Substantia nigra (tissue), 51 donors: ENCODE measurements at places on chromosomes 4 and X.

- DNase-seq: no peak
Observed at GRCh38 chr4:102143433-102143832, 201.8 kb downstream of the SLC39A8 start.

- DNase-seq: no peak
Observed at GRCh38 chr4:123345137-123345934, 51.3 kb upstream of the SPRY1 start.

GRCh38 chrX:113935518-113935917 is 648.4 kb upstream of the HTR2C start:
- DNase-seq: no peak

- DNase-seq: no peak
Observed at GRCh38 chr4:122508083-122508482, 51.6 kb upstream of the IL2 start.

DNA sequence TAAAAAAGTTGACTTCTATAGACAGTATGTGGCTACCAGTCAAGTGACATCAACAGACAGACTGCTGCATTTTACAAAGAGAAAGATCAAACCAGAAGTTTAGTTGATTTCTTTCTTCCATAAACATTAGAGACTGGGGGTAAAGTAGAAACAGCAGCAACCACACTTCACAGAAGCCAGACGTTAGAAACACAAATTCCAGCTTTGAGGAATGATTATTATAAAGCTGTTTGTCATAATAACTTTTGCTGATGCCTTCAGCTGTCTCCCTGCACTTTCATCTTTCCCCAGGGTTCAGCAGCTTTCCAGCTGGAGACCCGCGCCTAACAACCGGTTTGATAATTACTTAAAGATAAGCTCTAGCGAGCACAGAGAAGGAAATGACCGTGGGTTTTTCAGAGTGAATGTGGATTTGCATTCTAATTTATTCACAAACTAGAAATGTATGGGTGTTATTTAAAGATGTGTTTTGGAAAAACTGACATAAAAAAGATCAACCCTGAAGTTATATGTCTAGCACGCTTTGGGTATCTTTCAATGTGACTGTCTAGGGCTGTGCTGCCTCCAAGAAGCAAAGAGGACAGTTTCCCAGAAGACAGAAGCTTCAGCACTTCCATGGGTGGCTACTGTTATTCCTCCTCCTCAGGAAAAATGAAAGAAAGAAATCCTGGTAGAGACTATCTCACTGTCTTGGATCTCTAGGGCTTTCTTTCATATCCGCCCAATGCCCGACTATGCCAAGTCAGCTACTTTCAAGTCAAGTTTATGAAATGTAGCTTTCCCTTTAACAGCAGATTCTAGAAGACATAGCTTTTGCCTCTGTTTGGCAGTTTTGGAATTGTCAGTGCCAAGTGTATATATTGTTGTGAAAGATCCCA is 15.0 kb upstream of the ENAM start:
- no peak for DNase-seq

DNA sequence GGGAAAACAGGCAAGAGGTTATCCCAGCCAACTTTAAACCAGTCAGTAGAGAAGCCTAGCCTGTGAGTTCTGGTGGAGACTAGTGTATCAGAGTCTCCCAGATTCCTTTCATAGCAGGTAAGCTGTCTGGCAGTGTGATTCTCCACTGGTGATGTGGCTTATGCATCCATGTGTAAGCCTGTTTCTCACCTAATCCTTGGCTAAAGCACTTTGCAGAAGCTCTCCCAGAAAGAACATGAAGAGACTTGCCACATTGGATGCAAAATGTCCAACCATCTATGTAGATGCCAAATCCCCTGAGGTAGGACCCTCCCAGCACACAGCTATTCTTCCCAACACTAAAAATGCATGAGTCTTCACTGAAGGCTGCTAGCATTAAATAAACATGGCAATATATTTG is 111.7 kb downstream of the CHRNA9 start:
- no peak for DNase-seq

GRCh38 chr4:73815145-73815544 is 21.3 kb upstream of the CXCL6 start:
- no peak for DNase-seq

- no peak for DNase-seq
Observed at GRCh38 chrX:39534949-39535348, 562.8 kb downstream of the BCOR start.

DNA sequence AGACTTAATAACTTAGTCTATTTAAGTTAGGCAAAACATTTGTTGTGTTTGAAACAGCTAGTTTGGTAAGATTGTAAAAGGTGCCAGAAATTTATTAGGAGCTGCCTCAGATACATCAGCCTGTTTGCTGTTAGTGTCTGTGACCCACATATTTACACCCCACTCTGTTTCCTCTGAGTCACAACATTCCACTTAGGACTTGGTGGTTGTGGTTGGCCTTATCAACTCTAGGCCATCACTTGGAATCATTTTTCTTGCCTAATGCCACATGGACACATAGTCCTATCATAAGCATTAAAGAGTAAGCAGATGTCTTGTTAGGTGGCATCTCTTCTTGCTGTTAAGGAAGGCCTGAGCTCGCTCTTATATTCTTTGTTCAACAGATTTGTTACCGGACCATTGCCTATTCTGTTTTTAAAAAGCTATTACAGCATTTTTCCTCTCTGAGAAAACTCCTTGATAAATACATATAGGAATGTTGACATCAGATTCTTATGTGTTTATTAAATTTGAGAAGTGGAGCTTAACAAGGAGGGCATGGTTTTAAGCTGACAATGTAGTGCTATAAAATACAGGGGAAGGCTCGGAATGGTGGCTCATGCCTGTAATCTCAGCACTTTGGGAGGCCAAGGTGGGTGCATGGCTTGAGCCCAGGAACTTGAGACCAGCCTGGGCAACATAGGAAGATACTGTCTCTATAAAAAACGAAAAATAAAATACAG is 51.2 kb upstream of the PGRMC2 start:
- no peak for DNase-seq

- DNase-seq: no peak
Observed at GRCh38 chr4:157838366-157838765, 334.5 kb downstream of the GASK1B start.

GRCh38 chrX:132171478-132171877 is 43.7 kb upstream of the FRMD7 start:
- no peak for DNase-seq

- no peak for DNase-seq
Observed at GRCh38 chr4:105453550-105454205, 20.2 kb downstream of the PPA2 start.

DNA sequence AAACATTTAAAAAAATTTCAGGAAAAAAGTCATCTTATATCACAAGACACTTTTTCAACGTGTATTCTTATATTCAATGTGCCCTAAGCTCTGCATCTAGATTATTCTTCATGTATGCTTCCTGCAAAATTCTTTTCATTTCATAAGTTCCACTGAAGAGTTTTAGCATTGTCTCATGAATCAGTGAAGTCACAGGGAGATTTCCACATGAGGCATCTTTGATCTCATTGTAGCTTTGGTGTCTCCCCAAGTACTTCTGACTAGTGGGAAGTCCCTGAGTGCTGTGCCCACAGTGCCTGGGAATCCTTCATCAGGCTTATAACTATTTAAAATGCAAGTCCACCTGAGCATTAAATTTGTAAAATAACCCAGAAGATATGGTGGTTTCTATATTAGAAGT is 123.8 kb downstream of the MAD2L1 start:
- no peak for DNase-seq

DNA sequence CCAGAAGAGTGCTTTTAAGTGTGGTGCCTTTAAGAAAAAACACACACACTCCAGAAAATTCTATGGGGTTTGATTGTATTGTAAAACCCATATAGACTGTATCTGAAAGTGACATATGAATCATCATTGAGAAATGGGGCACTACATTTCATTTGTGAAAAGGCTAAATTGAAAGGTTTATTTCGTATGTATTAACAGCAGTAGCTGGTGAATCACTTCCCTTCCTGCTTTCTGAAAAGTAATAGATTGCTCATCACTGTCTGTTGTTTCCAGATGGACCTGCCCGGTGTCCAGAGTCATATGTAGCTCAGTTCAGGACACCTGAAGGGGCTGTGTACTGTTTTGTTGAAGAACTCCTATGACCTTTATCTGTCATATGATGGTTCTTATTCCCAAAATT is 28.1 kb upstream of the HPRT1 start:
- DNase-seq: no peak

- no peak for DNase-seq
Observed at GRCh38 chr4:24937917-24938281, 25.1 kb upstream of the CCDC149 start.

DNA sequence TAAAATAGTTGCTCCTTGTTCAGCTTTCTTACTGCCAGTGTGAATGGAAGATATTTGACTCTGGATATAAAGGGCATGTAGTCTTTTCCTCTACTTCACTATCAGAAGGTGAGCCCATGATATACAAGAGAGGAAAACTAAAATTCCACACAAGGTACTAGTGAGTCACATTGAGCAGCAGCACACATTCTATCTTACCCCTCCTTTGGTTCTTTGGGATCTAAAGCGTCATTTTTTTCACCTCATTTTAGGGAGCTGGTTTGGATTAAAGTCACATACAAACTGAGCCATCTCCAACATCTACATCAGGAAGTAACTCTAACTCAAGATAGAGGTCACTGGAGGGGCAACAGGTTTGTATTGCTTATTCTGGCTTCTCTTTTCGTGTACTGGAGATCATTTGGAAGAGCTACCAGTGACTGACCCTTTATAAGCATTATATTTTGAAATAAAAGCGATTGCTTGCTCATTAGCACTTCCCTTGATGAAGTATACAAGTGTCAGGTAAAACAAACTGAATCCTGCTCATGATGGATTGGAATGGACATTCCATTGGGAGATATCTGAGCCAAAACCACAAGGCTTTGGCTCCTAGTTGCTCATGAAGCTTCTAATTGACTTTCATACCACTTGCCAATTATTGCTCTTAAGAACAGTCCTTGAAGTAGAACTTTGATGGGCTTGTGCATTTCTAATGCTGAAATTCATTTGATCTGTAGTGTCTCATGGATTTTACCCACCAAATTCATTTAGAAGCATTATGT is 124.1 kb downstream of the SPCS3 start:
- DNase-seq: no peak

DNA sequence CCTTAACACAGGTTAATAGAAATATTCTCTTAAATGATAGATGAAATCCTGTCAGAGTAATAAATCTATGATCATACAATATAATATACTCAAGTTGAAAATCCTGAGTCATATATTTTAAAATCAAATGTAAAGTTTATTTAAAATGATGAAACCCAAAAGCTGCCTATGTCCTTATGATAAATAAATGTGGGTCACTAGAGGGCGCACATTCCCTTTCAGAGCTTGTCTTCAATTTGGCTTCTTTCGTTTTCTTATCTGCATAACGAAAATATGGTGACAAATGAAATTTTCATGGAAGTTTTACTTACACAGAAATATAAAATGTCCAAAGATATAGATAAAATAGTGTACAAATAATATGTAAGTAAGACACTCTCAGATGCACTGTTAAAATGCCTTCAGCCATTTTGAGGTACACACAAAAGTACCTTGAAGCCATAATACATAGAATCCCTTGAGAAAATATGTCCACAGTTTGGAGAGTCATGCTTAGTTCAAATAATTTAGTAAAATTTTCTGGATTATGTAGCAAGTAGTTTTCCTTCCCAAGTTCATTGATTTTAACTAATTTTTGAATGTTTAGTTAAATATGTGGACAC is 680.4 kb downstream of the DMD start:
- no peak for DNase-seq

DNA sequence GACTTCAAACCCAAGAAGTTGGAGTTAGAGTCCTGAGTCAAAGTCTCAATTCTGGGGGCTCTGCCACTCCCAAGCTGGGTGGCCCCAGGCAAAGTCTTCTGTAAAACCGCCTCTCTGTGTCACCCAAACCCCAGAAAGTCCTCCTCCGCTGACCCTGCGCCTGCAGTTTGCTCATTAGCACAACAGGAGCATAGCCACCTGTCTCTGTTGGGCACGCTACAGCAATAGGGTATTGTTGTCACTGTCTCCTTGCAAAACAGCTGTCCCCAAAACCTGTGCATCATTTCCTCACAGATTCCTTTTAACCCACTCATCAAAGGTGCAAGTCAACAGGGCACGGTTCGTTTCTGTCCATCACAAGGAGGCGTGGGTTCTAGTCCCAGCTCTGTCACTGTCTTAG is 8.0 kb upstream of the DGAT2L6 start:
- DNase-seq: no peak

GRCh38 chr4:72446353-72447055 is 122.5 kb downstream of the ADAMTS3 start:
- no peak for DNase-seq

DNA sequence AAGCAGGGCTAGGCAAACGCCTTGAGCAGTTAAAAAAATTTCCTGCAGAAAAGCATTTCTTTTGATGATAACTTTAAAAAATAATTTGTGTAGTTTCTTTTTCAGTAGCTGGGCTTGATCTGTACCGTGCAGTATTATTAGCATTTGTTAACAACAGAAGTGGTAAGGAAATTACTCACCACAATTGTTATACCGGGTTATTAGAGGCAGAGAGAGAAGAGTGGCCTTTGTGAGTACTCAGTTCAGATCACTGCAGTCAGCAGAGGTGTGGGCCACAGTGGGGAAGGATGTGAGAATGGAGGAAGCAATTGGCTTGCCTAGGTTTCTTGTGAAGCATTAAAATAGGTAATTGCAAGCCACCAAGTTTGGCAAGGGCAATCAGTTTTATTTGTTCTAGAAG is 14.3 kb upstream of the IL21 start:
- no peak for DNase-seq

GRCh38 chr4:156799121-156799589 is 172.4 kb downstream of the PDGFC start:
- DNase-seq: no peak

DNA sequence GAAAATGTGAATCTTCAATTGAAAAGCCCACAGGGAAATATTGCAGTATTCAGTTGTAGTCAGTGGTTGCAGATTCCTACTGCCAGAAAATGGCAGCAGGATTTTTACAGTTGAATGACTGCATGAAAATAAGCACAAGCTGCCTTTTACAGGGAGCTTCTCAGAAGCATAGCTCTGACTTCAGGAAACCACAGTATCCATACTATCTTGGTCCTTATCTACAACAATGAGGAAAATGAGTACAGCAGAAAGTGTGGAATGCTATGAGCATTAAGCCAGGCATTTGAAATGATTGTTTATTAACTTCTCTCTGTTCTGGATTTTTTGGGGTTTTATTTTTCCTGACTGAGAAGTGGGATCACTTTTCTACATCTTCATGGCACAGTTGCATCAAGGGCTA is 34.6 kb upstream of the PRRG1 start:
- no peak for DNase-seq

GRCh38 chrX:125150231-125150630 is 169.4 kb upstream of the TEX13C start:
- no peak for DNase-seq
